HFFc6 (cell line): ENCODE measurements at places on chromosomes 7 and 10.
A peak's percentile ranks its signal among the peaks of the same experiment; 100 is the strongest.

GRCh38 chr10:25758041-25758457 is 176.0 kb upstream of the MYO3A start:
- DNase-seq, result no peak

GRCh38 chr7:156659961-156660360 is 19.4 kb downstream of the RNF32 start:
- no peak for DNase-seq

- no peak for DNase-seq
Measured at GRCh38 chr7:72015136-72015535, 397.0 kb downstream of the CALN1 start.

GRCh38 chr10:122348512-122348911 is 26.0 kb upstream of the PLEKHA1 start:
- DNase-seq, result no peak

DNA sequence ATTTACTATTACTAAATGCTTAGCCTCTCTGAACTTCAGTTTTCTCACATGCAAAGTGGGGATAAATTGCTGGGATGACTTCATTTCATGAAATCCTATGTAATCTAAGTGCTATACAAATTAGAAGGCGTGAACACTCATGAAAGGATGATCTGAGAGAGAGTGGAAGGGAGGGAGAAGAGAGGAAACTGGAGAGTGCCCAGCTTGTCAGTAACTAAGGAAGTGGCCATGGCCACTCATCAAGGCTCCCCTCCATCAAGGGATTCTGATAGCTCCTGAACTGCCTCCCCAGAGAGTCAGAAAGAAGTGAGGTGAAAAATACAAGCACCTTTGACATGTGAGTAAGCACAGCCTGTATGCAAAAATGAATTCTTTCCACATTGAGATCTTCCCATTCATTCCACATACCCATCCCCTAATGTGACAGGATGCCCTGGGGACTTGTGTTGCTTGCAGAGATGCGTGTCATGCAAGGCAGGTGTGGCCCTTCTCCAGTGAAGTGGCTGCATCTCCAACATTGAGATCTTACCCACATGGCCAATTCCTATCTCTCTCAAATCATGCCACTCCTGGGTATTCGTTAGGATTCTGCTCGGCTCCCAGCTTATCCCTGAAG is 76.5 kb upstream of the ITPRID1 start:
- no peak for DNase-seq

GRCh38 chr10:6089334-6090219 is 743 bp downstream of the RBM17 start:
- peak; percentile 19 for DNase-seq
